Cardiac fibroblast (primary cell): ENCODE measurements at places on chromosomes 4 and X.
A peak's percentile ranks its signal among the peaks of the same experiment; 100 is the strongest.

DNA sequence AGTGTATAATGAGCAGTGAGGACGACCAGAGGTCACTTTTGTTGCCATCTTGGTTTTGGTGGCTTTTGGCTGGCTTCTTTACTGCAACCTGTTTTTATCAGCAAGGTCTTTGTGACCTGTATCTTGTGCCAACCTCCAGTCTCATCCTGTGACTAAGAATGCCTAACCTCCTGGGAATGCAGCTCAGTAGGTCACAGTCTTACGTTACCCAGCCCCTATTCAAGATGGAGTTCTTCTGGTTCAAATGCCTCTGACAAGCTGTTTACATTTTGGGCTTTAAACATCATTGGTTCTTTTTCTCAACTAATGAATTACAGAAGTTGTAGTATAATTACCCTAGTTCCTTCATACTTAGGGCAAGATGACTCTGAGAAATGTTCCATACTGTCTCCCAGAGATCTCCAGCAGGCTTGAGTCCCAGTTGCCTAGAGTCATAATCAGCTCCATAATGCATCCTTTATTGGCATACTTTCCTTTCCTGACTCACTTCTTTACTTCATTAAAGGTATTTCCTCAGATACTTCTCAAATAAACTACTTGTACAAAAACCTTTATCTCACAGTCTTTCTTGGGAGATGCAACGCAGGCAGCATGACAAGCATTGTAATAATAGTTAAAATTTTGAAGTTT is 136.5 kb downstream of the KDM6A start:
- peak; percentile 24 for DNase-seq

- no peak for DNase-seq
Measured at GRCh38 chr4:152620915-152621314, 58.9 kb downstream of the TMEM154 start.

DNA sequence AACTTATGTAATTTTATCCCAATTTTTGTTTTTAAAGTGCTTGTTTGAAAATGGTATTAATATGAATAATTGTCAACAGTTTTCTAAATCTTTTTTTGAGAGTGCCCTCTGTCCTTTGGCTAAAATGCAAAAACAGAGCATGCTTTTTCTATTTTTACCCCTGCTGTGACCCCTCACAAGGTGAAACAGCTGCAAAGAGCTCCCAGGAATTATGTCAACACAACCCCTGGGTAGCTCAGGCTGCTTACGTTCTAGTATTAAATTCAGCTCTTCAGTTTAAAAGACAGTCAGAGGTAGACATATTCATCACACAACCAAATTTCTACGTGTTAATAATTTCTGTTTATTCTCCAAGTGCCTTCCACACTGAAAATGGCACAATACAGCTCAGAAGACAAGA is 367.5 kb downstream of the PRDM5 start:
- DNase-seq = no peak

- DNase-seq = peak; percentile 1
Measured at GRCh38 chrX:104854188-104854587, 288.2 kb downstream of the IL1RAPL2 start.

- DNase-seq = peak; percentile 37
Measured at GRCh38 chr4:6779667-6780565, 2.6 kb upstream of the KIAA0232 start.

DNA sequence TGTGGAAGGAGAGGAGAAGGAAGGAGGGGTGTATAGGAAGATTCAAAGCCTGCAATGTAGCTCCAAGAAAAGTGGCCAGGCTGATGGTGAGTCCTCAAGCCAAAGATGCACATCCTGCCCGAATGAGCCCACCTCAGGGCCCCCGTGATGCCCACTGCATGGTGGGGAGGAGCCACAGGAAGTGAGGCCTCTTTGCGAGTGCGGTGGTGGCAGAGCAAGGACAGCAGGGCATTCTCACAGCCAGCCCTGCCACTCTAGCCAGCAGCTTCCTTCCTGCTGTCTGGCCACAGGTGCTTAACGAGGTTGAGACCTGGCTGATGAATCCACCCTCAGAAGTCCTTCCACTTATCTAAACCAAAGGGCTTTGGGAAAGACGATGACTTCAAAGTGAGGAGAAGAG is 55.8 kb downstream of the BCOR start:
- no peak for DNase-seq

DNA sequence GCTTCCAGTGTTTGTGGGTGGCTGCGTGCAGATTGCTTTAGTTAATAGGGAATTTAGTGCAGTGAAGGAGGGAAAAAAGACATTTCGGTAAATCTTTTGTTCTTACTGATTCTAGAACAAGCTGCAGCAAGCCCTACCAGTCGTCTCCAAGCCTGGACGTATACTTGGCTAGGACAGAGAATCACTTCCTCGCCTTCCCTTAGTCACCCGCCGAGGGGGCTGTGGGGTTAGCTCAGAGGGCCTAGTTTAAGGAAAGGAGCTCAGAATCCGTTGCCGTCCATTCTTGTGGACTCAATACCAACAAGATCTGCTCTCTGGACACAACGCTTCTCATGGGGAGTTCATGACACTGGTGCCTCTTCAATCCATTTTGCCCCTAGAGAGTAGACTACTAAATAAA is 36.3 kb upstream of the FAT1 start:
- no peak for DNase-seq

GRCh38 chr4:77801260-77801608 is 17.9 kb downstream of the CNOT6L start:
- DNase-seq = no peak

- peak; percentile 81 for DNase-seq
Measured at GRCh38 chr4:37908488-37909331, 17.8 kb downstream of the TBC1D1 start.

DNA sequence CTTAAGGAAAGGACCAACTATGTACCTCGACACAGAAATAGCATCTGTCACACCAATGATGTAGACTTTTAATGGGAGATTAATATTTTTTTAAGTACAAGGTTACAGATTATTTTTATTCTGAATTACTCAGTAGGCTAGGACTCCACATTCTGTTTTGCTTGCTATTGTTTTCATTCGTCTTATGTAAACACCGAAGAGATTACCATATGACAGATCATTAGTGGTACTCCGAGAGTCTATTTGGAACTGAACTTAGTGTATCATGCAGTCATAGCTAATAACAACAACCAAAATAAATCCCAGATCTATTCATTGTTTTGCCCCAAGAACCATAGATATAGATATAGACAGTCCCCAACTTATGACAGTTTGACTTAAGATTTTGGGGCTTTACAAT is 139.7 kb upstream of the SPRY1 start:
- no peak for DNase-seq

- DNase-seq = no peak
Measured at GRCh38 chr4:102758241-102759160, 2.3 kb downstream of the MANBA start.

DNA sequence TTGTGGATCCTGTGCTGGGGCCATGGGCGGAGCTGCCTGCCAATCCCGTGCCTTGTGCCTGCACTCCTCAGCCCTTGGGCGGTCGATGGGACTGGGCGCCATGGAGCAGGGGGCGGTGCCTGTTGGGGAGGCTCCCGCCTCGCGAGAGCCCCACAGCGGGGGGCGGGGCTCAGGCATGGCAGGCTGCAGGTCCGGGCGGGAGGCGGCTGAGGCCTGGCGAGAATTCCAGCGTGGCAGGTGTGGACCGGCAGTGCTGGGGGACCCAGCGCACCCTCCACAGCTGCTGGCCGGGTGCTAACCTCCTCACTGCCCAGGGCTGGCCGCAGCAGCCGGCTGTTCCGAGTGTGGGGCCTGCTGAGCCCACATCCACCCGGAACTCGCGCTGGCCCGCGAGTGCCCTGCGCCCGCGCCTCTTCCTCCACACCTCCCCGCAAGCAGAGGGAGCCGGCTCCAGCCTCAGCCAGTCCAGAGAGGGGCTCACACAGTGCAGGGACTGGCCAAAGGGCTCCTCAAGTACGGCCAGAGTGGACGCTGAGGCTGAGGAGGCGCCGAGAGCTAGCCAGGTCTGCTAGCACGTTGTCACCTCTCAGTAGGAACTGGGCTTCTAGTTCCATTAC is 85.9 kb downstream of the GBA3 start:
- DNase-seq = no peak

DNA sequence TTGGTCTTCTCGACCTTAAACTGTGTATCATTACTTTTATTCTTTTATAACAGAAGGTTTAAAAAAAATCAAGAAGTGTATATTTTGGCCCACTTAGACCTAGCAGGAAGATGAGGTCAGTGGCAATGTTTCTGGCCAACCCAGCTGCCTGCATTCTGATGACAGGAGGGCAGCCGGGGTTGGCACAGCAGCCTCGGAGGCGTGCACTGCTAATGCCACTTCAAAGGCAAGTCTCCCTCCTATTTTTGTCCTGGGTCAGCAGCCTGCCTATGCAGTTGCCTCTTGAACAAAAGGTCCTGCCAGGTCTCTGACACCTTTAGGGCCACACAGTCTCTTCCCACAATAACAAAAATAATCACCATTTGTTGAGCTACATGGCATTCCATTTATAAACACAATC is 89.4 kb upstream of the MYOZ2 start:
- peak; percentile 25 for DNase-seq

DNA sequence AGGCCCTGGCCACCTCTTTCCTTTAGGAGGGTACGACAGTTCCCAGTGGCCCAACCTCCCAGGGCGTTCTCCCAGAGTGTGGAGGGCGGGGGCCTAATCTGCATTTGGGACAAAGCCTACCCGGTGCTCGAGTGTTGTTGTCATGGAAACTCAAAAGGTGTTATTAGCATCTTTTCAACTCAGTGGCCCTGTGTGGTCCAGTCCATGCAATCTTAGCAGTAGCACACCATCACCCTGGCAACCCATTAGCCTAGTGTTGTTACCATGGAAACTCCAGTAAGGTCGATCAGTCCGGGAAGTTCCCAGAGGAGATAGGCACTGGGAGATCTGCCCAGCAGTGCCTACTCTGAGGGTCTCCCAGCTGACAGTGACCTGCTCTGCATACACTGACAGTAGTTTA is 20.2 kb downstream of the APLN start:
- DNase-seq = peak; percentile 24

- DNase-seq = no peak
Measured at GRCh38 chr4:155494037-155494718, 117.4 kb upstream of the MAP9 start.

DNA sequence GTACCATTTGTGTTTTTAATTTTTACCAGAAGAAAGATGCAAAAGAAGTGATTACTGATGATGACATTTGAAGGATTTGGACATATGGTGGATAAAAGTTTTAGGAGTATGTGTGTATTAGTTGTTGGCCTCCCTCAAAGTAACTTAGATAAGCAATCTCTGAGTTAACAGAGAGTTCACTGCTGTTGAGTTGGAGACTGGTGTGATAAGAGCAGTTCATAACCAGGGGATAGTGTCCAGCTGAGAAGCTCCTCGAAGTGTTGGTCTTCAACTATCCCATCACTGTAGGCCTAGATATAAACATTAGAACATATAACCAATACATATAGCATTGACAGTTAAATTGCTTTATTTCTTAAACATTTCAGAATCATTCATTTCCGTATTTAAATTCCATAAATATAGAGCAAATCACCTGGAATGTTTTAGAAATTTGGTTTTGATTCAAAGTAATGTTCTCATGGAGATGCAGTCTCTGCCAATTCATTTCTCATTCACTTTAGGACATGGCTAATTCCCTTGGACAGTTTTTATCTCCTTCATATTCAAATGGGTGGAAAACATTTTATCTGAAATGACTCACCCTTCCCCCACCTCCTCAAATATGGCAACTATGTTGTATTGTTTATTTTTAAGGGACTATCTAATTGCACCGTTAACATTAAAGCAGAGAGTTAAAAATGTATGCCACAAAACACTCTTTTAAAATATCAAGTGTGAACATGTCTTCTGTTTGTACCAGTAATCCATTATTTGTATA is 136.8 kb upstream of the SLC4A4 start:
- DNase-seq = no peak

GRCh38 chr4:189771696-189772361 is 168.8 kb upstream of the FRG1 start:
- DNase-seq = no peak

GRCh38 chr4:92047209-92047875 is 256.4 kb upstream of the GRID2 start:
- DNase-seq = no peak

- no peak for DNase-seq
Measured at GRCh38 chr4:40908297-40908696, 158.5 kb downstream of the NSUN7 start.

DNA sequence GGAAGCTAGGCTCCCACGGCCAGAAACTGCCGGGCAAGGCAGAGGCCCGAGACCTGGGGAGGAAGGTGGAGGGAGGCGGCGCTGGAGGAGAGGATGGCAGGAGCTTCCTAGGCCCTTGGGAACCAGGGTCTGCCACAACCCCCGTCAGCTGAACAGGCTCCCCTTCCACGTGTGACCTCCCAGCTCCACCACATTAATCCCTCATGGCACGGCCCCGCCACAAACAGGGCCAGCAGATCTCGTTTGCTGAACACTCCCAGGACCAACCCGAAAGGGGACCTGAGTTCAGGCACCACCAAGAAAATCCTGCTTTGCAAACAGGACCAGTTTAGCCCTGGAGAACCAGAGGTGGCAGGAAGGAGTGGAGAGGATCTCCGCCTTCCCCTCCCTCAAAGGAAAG is 62.7 kb downstream of the FHDC1 start:
- DNase-seq = no peak

GRCh38 chr4:53693408-53693807 is 102.1 kb upstream of the LNX1 start:
- no peak for DNase-seq

- peak; percentile 94 for DNase-seq
Measured at GRCh38 chr4:37648084-37648817, 37.9 kb downstream of the RELL1 start.

DNA sequence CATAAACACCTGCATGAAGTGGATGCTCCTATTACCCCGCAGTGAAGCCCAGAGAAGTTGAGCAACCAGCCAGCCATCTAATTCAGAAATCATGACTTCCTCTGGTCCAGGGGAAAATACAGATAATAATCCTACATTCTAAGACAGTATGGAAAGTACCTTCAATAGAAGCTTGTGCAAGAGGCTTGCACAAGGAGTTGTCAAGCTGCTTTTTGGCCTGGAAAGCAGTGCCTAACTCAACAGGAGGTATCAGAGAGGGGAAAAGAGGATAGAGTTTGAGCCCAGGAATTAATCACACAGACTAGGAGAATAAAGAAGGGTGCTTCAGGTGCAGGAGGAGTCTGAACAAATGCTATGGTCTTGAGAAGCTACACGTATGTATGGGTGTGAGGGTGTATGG is 26.7 kb downstream of the TMEM192 start:
- DNase-seq = peak; percentile 6

- DNase-seq = peak; percentile 74
Measured at GRCh38 chr4:37452952-37453280, 208.4 kb downstream of the NWD2 start.

GRCh38 chrX:119686087-119686691 is 6.8 kb downstream of the SEPTIN6 start:
- peak; percentile 14 for DNase-seq

DNA sequence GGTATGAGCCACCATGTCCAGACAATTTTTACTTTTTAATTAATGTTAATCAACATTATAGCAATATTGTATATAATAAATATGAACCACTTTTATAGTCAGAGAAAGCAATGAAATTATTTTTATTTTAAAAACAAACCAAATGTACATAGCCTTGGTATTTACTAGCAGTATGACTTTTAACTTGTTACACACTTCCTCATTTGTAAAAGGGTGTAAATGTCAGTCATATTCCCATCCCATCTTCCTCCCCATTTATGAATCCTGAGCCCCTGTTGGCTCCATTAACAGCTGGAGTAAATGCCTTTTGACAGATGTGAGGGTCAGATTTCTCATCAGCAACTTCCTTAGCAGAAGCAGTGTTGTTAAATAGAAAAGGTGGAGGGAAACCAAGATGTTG is 179.6 kb upstream of the SPRY1 start:
- no peak for DNase-seq

- peak; percentile 66 for DNase-seq
Measured at GRCh38 chr4:156888762-156889161, 82.8 kb downstream of the PDGFC start.

GRCh38 chrX:42106556-42106955 is 183.2 kb upstream of the CASK start:
- no peak for DNase-seq
